ENCODE measurements at places on chromosomes 5 and 9.

DNA sequence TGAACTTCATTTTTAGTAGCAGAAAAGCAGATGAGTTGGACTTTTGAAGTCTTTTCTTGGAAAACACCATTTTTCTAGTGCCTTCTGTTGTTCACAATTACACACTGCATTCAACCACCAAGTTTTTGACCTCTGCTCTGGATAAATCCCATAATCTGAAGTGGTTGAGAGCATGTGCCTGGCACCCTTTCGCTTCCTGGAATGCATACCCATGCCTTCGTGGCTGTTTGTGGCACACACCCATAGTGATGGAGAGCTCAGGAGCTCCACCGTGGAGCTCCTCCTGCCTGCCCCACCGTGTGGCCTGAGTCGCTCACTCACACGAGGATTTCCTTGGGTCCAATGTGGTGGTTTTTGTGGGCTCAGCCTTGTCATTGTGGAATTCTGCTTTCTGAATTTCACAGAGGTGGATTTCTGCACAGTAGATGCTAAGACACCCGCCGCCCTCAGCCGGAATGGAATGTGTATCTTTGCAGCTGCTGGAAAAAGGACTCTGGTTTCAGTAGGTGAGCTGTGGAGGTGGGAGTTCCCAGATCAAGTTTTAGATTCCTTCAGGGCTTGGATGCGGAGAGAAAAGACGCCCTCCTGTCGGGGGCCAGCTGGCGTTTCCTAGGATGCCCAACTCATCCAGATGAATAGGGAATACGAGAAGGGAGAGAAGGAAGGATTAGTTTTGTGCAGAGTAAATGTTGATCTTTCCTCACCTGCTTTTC is 500.4 kb downstream of the IRX1 start:
- no peak for DNase-seq

DNA sequence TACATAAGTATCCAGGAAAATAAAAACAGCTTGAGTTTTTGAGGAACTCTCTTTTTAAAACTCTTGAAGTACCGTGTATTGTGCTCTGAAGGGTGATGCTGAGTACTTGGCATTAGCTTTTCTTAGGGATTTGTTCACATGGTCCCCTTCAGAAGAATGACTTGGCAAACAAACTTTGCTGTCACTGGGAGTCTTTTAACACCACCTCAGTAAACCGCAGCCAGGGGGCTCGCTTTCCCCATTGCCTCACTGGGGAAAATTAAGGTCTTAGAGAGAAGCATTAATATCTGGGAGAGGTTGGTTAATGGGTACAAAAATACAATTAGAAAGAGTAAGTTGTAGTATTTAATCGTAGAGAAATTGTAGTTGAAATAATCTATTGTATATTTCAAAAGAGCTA is 105.9 kb upstream of the DAP start:
- DNase-seq: no peak

- peak; percentile 68 for DNase-seq
Measured at GRCh38 chr5:77103457-77103856, 16.4 kb upstream of the ZBED3 start.

DNA sequence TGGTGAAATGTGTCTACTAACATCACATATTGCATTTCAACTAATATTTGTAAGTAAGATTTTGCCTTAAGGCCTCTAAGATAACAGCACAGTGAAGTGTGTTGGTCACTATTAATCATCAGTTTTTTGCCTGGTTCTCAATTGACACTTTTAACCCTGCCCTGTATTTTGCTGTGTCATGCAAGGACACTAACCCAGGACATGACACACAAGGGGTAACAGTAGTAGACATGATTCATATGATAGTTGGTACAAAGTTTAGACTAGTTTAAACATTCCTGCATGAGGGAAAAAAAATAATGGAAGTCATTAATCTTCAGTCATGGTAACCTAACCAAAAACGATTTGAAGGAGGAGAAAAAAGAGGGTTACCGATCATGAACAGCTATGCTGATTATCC is 207.0 kb downstream of the DEPDC1B start:
- peak; percentile 57 for DNase-seq

DNA sequence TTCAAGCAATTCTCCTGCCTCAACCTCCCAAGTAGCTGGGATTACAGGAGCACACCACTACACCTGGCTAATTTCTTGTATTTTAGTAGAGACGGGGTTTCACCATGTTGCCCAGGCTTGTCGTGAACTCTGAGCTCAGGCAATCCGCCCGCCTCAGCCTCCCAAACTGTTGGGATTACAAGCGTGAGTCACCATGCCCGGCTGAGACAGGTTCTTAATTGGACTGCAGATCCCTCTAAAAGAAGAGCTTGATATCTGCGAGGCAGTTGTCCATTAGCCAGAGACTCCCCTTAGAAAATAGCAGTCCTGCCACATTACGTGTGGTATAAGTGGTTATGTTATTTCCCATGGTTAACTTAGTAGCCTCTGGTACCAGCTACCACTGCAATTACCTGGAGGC is 46.6 kb upstream of the NPR3 start:
- DNase-seq: no peak

DNA sequence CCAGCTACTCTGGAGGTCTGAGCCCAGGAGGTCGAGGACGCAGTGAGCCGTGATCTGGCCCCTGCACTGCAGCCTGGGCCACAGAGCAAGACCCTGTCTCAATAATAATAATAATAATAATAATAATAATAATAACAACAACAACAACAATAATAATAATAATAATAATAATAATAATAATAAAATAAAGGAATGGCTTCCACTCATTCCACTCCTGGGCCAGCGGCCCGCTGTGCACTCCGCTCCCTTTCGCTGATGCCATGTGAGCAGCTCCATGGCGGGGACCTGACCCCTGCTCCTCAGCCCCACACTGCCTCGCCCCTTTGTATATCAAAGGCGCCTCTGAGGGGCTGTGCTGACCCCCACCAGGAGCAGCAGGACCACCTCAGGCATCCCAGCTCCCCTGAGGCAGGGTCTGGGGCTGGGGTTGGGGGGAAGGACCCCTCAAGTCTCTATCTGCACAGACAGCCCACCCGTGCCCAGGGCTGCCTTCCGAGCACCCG is 20.0 kb downstream of the GBGT1 start:
- no peak for DNase-seq

All from fibroblast of mammary gland (primary cell).